ENCODE measurements at places on chromosomes 13 and 19.

DNA sequence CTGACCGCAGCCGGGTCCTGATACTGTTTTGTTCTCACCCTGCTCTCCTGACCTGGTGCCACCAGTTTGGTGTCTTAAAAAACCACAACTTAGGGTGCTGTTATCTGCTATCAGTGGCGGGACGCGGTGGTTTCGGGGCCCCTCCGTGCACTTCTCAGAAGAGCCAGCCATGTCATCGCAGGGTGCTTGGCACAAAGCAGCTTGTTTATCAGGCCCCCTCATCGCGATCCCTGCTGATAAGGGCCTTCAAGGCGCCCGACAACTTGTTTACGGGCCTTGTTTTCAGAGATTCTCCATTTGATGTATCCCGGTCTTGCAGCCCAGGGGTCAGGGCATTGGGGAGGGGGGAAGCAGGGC lies 58.1 kb upstream of the KLF2 start:
- peak; percentile 35 for DNase-seq

DNA sequence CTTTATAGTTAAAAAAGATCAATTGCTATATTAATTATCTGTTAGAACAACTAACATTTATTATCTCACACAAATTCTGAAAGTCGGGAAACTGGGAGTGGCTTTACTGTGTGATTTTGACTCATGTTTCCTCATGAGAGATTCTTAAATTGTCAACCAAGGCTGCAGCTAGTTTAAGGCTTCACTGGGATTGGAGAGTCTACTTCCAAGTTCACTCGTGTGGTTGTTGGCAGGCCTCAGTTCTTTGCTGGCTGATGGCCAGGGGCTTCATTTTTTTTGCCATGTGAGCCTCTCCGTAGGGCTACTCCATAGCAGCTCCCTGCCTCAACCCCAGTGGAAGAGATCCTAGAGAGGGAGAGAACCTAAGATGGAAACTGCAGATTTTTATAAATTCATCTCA lies 24.5 kb upstream of the LPAR6 start:
- DNase-seq = no peak

- peak; percentile 67 for DNase-seq
These were observed 764 bp downstream of the MIR17HG start for GRCh38 chr13:91347996-91348905.

- DNase-seq = no peak
These were observed 2882.5 kb downstream of the PCDH9 start for GRCh38 chr13:64347664-64348063.

DNA sequence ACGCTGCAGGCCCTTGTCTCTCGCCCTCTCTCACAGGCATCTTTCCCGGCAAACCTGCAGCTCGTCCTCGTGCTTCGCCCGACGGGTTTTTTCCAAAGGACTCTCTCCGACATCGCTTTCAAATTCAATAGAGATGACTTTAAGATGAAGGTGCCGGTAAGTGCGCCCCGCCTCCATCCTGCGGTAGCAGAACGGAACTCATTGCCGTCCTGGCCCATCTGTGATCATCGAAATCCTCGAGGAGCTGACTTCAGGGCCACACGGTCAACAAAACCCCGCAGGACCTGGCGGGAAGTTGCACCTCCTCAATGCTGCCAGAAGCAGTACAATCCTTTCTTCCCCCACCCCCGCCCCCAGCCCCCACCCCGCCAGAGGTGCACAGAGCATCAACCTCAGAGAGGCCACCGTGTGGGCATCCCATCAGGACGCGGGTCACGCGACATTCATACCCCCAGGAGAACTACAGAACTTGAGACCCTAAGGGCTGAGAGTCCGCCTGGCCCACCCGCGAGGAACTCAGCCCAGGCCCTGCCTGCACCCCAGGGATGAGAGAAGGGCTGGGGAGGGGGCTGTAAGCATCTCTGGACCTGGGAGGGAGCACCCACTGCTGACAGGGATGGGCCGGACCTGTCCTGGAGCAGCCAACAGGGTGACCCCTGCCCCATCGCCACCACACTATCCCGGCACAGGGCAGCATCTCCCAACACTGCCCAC lies 44.9 kb upstream of the F7 start:
- DNase-seq = no peak

DNA sequence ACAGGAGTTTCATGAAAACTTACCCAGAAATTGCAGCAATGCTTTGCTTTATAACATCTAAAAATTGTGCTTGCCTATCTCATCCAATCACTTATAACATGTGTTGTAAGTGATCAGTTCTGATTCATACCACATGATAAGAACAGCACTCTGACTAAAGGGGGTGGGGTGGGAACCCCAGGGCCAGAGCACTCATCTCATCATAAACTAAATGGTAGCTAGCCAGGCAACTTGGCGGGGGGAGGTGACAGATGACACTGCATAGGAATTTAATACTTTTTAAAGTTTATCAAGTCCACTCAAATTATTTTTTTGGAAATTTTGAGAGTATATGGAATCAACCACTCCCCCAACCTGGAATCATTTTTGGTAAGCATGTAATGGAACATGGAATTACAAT lies 42.1 kb downstream of the FOXO1 start:
- no peak for DNase-seq

GRCh38 chr19:7288977-7289376 lies 5.2 kb downstream of the INSR start:
- no peak for DNase-seq

- DNase-seq = no peak
These were observed 15.0 kb downstream of the HAS1 start for GRCh38 chr19:51708811-51709210.

DNA sequence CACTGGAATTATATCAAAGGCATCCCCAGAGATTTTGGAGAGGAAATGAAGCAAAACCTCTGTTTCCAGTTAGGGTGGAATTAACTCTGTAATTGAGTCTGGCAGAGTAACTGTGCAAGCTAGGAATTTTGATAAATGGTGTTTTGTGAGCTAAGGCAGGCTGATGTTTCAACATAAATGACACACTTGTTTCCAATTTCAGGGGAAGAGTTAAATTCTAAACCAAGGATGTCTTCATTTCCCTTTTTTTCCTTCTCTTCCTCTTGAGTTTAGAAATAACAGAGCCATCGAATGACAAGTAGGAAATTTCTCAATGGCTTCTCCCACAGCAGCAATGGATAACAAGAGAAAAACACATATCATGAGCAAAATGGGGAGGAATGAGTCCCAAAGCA lies 131.2 kb downstream of the IRS2 start:
- DNase-seq = no peak

- DNase-seq = no peak
These were observed 1526.5 kb upstream of the SLC10A2 start for GRCh38 chr13:104592545-104593250.

GRCh38 chr13:44575741-44576350 lies at the start of gene TSC22D1:
Gene TSC22D1, minus strand, starts transcription at chr13:44576330. Its CDS starts 256 bp downstream, at chr13:44576074.
- peak; percentile 56 for DNase-seq

GRCh38 chr13:98399756-98400155 lies 177.2 kb downstream of the STK24 start:
- no peak for DNase-seq

- no peak for DNase-seq
These were observed 106.5 kb downstream of the TEX26 start for GRCh38 chr13:31038834-31039552.

DNA sequence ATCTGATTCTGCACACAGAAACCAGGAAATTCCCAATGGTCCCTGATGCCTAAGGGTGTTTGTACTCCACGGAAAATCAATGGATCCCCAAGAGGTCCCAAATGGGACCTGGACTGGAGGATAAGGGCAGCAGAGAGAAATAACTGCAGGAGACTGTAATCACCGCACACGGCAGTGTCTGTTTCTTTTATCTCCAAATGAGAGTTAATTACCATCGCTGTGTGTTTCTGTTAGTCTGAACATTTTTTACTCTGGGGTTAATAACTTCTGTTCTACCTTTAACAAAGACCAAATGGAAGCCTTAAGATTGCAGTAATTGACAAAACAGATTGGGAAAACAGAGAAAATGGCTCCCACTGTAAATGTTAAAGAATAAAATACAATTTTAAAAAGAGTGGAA lies 320.9 kb downstream of the DCLK1 start:
- DNase-seq = no peak

DNA sequence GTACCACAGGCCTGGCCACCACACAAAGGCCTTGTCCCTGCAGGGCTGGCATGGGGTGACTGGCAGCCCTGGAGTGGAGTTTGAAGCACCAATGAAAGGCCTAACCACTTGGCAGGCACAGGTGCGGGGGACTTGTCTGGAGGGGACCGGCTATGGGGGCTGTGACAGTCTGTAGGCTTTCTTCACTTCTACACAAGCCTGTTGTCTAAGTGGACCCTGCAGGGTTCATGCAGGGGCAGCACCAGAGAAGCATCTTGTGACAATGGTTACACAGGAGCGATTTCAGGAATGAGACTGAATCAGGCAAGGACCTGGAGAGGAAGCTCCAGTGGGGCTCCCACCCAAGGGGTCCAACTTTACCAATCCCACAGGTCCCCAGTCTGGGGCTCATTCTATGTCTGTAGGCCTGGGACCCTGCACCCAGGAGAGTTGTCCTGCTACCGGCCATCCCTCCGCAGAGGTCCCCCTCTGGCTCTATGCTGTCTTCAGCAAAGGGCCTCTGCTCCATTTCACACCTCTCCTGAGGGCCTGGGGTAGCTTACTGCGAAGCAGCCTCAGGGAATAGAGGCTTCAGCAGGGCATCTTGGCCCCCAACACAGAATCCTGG lies 2.3 kb upstream of the ZNF837 start:
- no peak for DNase-seq

DNA sequence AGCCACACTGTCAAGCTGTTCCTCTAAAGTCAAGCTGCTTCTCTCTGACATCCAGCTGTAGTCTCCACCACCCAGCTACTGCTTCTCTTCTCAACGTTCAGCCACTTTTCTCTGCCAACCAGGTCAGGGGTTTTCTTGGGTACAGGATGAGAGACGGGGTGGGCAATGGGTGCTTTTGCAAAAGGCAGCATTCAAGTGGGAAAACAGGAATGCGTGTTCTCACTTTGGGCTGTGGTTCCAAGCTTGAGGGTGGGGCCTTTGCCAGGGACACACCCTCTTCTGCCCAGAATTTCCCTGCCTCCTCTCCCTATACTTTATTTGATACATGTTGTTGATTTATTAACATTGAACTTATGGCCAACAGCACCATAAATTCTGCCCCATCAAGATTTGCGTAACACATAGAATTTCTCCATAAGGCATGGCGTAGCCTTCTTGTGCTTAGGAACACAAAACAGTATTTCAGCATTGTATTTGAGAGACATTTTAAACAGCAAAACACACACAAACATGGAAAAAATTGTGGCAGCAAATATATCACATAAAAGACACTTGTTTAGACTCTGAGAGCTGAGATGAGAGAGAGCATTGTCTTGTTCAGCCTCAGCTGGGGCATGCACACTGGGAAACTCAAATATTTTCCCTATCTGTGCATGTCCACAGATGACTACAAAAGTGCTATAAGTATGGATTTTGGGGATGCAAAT lies 392.8 kb downstream of the SLITRK6 start:
- no peak for DNase-seq

Data from activated CD8-positive, alpha-beta memory T cell treated with anti-CD3 and anti-CD28 coated beads for 4 hours (primary cell).